ENCODE measurements at places on chromosomes 4 and X.

DNA sequence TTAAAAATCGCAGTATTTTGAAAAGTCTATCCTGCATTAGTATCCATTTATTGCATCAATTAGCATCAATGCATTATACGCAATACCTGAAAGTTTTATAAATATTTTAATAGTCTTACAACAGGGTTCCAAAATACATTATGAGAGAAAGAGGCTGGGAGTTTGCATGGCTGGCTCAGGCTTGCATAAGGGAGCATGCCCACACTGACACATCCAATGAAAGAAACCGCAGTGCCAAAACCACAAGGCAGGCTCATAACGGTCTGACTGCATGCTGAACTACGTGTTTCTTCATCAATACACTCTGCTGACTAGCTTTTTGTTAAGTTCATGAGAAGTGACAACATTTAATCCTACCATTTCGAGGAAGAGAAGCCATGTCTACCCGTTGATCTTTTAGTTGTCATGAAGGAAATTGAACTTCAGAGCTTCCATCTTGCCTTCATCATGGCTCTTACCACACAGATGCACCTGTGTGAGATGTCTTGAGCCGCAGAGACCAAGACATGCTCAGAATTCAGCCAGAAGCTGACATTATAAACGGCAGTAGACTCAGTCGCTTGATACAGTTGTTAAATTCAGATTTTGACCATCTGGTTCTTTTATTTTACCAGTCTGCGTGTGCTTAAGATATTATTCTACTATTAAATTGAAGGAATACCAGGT, 168.8 kb upstream of the FRG1 start:
- DNase-seq: peak; percentile 96

- DNase-seq: no peak
Observed at GRCh38 chrX:134646691-134647090, 11.6 kb downstream of the PLAC1 start.

DNA sequence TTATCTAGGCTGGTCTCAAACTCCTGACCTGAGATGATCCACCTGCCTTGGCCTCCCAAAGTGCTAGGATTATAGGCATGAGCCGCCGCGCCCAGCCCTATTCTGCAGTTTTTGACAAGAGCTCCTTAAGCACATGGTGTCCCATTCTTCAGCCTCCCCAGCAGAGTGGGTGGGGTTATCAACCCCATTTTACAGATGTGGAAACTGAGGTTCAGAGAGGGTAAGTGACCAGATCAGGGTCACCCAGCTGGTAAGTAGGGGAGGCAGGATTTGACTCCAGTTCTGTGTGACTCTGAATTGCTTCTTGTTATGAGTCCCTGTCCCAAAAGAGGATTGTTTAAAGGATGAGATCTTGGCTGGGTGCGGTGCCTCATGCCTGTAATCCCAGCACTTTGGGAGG, 14.5 kb downstream of the MAN2B2 start:
- DNase-seq: no peak

DNA sequence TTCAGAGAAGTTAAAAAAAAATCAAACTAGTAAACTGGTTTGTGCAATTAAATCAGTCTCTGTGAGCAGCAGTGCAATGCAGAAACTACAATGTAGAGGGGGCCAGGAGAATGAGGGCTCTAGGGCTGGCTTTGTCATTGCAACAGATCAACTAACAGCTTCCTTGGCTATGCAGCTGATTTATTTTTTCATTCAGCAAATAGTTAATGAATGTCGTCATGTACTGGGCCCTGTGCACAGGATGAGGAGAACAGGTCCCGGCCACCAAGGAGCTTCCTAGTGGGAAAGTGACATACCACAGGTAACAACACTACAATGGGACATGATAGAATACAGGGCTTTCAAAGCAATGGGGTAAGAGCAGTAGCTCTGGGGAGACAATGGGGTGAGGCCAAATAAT, 190.1 kb downstream of the NSUN7 start:
- DNase-seq: no peak

- DNase-seq: no peak
Observed at GRCh38 chr4:74217365-74217764, 59.4 kb downstream of the MTHFD2L start.
